EL (cell line): ENCODE measurements at places on chromosomes 7 and 10.

DNA sequence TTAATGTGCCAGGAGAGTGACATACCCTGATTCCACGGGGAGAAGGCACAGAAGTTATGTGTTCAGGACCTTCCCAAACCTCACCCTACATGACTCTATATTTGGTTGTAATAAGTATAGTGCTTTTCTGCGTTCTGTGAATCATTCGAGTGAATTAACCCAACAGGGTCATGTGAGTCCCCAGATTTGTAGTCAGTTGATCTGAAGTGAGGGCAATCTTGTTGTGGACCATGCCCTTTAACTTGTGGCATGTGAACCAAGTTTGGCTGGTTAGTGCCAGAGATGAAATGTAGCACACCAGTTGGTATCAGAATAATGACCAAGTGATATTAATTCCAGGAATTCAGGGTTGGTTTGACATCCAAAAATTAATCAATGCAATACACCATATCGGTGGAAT is 70.2 kb downstream of the NHLRC2 start:
- DNase-seq: no peak

- DNase-seq: peak; percentile 20
Observed at GRCh38 chr7:18109762-18110161, 82.1 kb upstream of the PRPS1L1 start.

GRCh38 chr10:4450981-4451908 is 374.8 kb upstream of the AKR1E2 start:
- DNase-seq: peak; percentile 79

GRCh38 chr7:20798694-20799121 is 12.0 kb upstream of the SP8 start:
- DNase-seq: no peak

DNA sequence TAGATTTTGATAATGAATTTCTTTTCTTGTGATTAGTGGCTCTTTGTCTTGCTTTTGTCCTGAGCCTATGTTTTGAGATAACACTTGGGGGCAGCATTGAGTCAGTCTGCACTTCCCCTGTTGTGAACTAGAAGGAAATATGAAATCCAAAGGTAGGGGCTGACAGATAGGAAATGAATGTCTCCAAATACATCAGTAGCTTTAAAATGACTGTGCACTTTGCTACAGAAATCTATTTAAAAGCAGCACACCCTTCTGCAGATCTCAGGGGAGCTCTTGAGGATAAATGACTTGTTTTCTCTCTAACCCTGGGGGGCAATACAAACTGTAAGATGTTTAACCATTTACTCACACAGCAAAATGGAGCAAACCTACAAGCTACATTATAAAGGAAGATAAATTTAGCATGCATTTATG is 176.0 kb upstream of the MYO3A start:
- DNase-seq: peak; percentile 1

- peak; percentile 77 for DNase-seq
Observed at GRCh38 chr10:26334932-26335573, 103.1 kb upstream of the APBB1IP start.

DNA sequence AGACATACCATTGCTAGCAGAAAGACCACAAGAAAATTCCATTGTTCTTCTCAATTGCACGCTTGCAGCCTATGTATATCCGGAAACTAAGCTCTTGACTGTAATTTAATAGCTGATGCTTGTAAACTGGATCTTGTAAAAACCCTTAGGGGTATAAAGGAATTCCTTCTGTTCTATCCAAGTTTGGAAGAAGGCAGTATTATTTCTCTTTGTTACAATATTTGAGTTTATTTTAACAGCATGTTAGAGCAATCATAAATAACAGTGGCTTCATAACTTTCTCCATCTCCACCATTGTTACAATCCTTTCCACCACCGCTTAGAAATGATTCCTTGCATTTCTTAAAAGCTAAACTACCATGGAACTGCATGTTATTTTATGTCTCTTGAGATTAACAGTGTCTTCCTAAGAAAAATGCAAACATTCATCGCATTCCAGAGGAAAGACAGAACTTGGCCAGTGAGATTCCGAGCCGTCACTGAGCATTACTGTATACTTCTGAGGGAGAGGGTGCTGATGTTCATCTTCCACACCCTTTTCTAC is 92.5 kb downstream of the TRIL start:
- DNase-seq: peak; percentile 58

DNA sequence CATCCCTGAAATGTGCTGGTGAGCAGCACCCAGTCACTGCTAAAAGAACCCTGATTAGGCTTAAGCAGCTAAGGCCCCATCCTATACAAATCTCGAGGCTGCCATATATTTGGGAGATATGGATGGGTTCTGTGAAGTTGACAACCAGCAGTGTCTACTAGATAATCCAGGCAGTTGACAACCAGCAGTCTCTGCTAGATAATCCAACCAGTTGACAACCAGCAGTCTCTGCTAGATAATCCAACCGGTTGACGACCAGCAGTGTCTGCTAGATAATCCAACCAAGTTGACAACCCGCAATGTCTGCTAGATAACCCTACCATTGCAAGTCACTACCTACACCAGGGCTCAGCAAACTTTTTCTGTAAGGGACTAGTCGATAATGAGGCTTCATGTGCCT is 58.3 kb upstream of the KDM7A start:
- no peak for DNase-seq

DNA sequence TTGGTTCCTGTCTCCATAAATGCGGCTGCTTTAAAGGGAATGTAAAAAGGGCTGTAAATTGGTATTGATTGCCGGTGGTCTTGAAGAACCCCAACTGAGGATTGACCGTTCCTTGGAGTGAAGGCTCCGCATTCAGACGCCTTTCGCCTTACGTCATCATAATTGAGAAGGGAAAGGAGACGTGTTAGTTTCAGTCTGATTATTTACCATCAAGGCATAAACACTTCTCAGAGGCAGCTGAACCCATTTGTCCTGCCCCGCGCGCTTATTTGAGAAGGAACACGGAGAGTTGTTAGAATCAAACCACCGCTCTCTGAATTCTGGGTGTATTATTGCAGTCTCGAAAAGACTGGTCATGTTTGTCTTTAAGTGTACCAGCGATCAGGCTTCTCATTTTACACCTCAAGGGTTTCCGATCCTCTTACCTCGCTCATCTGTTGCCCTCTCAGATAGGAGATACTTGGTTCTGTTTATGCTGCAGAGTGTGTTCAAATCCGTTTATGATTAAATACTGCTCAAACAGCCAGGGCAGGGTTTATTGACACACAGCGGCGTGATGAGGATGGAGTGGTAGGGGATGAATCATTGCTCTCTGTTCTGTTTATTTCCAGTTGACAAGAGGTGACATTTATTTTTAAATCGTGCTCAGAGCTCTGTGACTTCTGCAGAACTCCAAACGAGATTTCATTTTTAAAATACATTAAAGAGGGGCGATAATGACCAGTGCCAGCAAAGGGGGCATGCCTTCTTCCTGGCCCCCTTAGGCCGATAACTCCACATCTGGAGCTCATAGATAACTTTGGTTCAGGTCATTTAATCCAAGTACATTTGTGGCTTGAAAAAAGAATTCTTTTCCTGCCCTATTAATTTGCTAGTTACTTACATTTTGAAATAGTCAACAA is 30.4 kb downstream of the FOXK1 start:
- DNase-seq: peak; percentile 63

- no peak for DNase-seq
Observed at GRCh38 chr7:36929791-36930190, 205.5 kb upstream of the AOAH start.

DNA sequence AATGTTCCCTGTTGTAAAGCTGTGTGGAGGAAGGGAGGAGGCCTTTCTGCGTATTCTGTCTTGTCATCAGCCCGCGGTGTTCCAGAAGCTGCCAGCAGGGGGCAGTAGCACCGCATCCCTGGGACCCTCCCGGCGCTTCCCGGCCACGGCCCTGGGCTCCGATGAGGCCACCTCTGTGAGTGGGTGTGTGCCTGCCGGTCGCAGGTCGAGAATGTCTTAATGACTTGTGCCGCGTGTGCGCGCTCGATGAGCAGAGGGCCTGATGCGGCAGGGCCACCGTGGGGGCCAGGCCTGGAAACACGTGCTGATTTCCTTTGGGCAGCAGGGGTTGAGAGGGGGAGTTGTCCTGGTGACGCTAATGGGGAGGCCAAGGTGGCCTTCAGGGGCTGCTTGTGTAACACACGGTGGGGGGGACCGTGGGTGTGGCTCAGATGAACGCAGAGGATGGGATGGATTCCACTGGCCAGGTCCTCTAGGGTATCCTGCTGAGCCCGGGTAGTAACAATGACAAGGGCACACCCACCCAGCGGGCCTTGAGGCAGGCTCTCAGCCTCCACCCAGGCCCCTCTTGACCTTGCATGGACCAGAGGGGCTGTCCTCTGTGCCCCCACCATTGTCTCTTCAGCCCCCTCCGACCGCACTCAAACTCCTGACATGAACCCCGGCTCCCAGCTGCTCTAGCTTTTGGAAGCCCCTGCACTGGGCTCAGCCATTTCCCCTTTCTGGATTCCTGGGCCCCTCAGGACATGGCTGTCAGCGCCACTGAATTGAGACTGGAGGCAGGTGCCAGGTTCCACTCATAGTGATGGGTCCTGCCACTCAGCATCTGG is 135.9 kb upstream of the PODXL start:
- DNase-seq: peak; percentile 45

DNA sequence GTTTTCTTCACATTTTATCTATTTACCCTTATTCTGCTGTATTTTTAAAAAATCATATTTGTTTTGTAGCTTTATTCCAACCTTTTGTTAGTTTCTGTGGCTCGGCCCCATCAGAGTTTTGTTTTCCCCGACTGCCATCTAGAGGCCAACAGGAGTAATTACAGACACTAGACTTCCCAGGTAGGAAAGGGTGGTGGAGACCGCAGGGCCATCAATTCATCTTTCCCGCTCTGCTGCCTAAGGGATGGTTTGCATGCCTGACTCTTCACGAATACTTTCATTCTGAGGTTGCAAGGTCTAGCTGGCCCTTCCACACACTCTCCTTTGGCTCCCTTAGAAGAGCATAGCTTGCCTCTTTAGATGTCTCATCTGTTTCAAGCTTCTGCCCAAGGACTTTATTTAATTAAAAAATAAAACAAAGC is 38.3 kb downstream of the LYZL2 start:
- DNase-seq: peak; percentile 59

GRCh38 chr7:7272294-7272693 is 90.0 kb downstream of the C1GALT1 start:
- no peak for DNase-seq

DNA sequence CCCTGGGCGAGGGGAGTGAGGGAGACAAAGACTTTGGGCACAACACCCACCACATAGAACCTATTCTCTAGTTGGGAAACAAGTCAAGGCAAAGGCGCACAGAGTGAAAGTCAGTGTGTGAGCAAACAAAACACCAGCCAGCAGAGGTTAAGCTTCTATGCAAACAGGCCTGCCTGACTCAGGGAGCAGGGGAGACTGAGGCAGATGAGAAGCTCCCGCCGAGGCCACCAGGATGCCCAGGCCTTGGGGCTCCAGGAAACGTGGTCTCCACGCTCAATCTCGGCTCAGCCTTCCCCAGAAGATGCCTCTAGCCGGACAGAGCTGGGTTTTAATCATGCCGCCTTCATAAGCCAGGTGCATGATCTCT is 74.1 kb upstream of the KCNMA1 start:
- no peak for DNase-seq

GRCh38 chr10:132329565-132330485 is 2.2 kb upstream of the LRRC27 start:
- DNase-seq: peak; percentile 90

DNA sequence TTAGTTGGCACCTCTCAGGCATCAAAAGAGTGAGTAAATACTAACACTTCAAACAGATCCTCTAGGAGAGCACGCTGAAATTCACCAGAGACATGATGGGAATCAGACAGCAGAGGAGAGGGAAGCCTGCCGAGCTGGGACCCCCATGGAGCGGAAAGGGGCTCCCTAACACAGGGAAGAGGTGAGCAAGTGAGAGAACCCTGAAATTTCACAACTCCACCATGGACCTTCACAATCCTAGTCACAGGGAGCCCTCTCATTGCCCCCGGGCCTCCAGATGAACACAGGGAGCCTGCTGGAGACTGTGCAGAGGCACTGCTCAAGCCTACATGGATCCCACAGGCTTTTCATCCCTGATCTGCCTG is 59.2 kb upstream of the ANTXRL start:
- DNase-seq: no peak

- no peak for DNase-seq
Observed at GRCh38 chr7:151351027-151351426, 9.4 kb downstream of the NUB1 start.

GRCh38 chr10:112708461-112708860 is 241.6 kb upstream of the TCF7L2 start:
- DNase-seq: peak; percentile 24

- DNase-seq: no peak
Observed at GRCh38 chr7:51316666-51317581, at the start of gene COBL. COBL (minus strand) TSS chr7:51316809; CDS start chr7:51316633, 176 bp downstream.

GRCh38 chr7:39540320-39540719 is 25.9 kb upstream of the YAE1 start:
- DNase-seq: no peak

DNA sequence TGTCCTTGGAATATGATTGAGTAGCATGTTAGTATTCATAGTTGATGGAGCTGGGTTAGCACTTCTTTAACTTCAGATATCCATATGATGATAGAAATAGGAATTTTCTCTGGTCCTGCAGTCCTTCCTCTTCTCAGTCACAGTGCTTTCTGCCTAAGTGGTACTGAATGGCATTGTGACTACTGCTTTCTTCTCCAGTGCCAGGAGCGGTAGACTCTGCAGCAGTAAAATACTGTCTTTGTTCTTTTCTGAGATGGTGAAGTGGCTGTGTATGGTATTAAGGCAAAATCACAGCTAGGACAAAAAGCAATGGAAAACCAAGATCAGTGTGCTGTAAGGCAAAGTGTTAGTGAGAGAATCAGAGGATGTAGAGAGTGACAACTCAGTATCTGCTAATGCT is 46.6 kb downstream of the C1GALT1 start:
- no peak for DNase-seq

- DNase-seq: no peak
Observed at GRCh38 chr10:26937371-26937770, 76.6 kb upstream of the ABI1 start.

DNA sequence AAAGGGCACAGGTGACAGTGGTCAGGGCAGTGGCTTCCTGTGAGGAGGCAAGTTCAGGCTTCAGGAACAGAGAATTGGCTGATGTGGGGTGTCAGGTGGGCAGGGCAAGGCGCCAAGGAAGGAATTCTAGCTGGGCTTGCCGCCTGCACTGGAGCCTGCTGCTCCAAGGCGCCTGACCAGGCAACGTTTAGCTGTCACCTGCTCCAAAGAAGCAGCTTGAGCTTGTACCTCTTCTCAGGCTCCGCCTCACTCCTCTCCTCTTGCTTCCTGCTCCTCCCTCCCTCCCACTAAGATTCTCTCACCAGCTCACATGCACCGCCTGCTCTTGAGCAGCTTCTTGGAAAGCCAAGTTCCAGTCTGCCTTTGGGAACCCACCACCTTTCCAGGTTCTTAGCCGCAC is 187.4 kb upstream of the GRB10 start:
- no peak for DNase-seq

GRCh38 chr7:5671046-5671445 is 110.4 kb downstream of the RNF216 start:
- DNase-seq: no peak

- no peak for DNase-seq
Observed at GRCh38 chr7:103560136-103560535, 114.1 kb upstream of the SLC26A5 start.

- DNase-seq: no peak
Observed at GRCh38 chr10:105769248-105770184, 1128.4 kb downstream of the SORCS3 start.
